ENCODE measurements at places on chromosomes 11 and 22. TPM values are rescaled to one million over a fixed set of nuclear protein-coding genes. Genes with fewer than 3 reads are reported as not detected.

- no peak for DNase-seq
Measured at GRCh38 chr11:63909591-63910506, 7.1 kb downstream of the RCOR2 start.

GRCh38 chr11:73152861-73153483 is 10.9 kb upstream of the FCHSD2 start:
- DNase-seq, result no peak

DNA sequence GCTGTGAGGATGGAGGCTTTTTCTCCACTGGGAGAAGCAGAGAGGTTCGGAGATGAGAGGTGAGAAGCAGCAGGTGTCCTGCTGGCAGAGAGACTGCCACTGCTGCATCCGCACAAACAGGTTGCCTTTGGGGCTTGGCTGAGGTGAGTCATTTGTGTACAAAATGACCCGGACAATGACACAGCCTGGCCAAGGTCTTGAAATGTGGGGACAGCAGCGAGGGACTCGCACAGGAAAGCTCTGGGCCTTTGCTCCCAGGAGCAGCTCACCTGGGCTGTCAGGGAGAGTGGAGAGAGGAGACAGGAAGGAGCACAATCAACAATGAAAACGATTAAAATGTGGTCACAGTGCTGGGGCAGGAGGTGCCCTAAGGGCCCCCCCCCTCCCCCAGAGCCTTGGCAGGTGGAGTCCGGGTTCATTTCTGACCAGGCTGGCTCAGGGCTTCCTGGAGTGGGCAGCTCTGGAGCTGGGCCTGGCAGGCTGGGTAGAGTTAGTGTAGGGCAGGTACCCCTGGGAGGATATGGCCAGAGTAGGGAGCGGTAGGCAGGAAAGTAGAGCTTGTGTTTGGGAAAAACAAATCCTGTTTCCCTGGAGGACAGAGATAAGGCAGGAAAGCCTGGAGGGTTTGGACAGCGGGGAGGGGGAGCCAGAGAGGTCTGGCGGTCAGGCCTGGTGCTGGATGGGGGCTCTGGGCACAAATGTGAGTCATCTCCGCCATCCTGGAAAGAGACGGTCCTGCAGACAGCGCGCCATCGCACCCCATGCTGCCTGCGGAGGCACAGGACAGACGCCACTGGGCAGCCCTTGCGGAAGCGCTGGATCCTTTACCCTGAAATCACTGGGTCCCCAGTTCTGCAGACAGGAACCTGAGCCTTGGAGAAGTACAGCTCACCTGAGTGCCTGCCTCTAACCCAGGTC is 37.8 kb upstream of the CELSR1 start:
- DNase-seq, result no peak

- no peak for DNase-seq
Measured at GRCh38 chr11:58195939-58196338, 7.1 kb downstream of the OR9Q2 start.

DNA sequence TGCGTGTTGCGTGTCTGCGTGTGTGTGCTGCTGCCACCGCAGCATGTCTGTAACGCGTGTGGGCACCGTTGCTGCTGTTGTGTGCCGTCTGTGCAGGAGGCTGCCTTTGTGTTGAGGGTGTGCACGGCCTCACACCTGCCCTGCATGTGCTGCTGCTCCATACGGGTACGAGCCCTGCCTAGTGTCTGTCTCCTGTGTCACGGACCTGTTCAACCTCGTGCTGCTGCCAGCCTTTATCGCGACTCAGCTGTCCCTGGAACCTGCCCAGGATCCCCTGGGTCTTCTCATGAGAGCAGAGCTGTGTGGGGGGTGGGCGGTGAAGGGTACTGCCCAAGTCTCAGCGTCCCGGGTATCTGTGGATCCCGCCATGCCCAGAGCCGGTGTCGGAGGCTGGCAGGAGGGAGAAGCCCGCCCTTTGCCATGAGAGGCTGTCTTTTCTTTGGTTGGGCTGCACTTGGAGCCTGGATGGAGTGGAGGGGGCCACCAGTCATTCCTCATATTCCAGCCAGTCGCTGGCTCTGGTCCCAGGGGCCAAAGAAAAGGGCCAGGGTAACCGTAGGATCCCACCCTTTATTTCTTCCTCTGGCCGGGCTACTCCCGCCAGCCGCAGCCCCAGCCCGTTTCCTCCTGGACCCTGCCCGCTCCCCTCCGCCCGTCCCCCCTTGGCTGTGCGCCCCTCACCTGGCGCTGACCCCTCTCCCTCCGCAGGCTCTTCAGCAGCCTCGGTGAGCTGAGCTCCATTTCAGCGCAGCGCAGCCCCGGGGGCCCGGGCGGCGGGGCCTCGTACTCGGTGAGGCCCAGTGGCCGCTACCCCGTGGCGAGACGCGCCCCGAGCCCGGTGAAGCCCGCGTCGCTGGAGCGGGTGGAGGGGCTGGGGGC is 7.8 kb upstream of the ACR start:
- no peak for DNase-seq

DNA sequence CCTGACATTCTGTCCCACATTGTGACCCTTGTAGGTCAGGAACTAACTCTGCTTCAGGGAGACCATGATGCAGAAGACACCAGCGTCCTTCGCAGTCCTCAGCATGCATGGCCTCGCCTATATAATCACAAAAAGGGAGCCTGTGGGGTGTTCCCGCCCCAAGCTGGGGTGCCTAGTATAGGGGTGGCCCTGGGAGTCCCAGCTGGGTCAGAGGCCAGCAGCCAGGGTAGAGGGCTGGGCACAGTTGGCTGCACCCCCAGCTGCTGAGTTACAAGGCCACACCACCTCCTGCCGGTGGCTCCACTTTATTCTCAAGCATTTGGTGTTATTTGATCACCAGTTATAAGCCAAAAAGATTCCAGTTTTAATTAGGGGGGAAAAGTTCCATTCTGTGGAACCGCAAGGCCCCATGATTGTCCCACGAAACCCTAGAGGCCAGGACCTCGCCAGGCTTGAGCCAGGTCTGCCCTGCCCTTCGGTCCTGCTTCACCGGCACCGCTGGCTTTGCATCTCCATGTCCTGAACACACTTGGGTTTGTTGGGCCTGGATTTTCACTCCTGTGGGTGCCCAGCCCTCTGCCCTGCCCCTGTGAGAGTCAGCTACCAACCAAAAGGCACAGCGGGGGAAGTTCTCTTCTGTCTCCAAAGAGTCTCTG is 15.0 kb upstream of the GNB1L start:
- DNase-seq, result no peak

The MFRP gene
- 0.06 TPM for polyA plus RNA-seq

DNA sequence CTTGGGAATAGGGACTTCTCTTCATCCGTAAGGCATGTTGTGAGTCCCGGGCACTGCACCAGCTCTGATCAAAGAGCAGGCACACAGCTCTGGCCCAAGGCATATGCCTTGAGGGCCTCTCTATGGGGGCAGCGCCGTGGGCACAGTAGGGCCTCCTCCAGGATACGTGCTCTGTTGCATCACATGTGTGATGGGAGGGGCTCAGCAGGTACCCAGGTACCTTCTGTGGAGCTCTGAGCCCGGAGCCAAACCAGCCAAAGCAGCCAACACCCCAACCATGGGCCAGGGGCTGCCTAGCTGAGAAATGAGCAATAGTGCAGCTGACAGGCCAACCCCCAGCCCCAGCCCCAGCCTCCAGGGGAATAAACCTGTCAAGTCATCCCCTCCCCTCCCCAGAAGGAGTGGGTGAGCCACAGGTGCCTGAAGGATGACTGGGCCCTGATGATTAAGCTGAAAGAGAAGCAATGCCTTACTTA is 79.7 kb upstream of the SHISAL1 start:
- no peak for DNase-seq

The CYP2D6 gene
- polyA plus RNA-seq, result 3.1 TPM

DNA sequence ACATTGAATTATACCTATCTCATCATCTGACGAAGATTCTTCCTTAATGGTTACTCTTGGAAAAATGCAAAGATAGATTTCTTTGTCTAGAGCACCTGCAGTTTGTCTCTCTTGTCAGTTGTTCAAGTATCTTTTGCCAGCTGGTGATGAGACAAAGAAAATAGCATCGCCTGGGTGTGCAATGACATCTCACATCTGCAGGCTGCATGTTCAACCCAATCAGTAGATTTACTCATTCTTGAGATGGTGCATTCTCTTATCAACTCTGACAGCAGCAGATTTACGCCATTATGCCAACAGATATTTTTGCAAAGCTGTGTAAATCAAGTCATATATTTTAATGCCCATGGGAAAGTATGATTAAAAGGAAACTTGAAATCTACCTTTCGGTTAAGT is 164.6 kb upstream of the PDGFD start:
- peak; percentile 11 for DNase-seq

DNA sequence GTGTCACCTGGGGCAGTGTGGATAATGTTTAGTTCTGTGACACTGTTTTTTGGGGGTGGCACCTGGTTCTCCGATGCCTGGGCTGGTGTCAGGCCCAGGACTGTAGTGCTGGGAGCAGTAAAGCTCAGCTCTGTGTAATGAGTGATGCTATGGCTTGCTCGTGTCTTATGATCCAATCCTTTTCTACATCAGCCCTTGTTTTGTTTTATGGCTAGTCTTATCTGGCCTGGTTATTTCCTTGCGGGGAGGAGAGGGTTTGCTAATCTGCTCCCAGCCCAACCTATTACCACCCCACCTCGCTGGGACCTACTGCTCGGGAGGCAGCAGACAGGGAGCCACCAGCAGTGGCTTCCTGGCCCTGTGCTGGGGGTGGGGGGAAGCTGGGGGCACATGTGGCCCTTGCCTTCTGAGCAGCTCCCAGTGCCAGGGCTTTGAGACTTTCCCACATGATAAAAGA is 35.0 kb upstream of the TPBGL start:
- no peak for DNase-seq

Data from right lung (tissue), 10 donors.